ENCODE measurements at places on chromosomes 2 and 18.

GRCh38 chr2:61266632-61267505 is 104.9 kb downstream of the C2orf74 start:
- no peak for DNase-seq

GRCh38 chr2:206260188-206261012 is 14.1 kb upstream of the ZDBF2 start:
- no peak for DNase-seq

- no peak for DNase-seq
Observed at GRCh38 chr2:118965737-118966136, 23.7 kb downstream of the MARCO start.

DNA sequence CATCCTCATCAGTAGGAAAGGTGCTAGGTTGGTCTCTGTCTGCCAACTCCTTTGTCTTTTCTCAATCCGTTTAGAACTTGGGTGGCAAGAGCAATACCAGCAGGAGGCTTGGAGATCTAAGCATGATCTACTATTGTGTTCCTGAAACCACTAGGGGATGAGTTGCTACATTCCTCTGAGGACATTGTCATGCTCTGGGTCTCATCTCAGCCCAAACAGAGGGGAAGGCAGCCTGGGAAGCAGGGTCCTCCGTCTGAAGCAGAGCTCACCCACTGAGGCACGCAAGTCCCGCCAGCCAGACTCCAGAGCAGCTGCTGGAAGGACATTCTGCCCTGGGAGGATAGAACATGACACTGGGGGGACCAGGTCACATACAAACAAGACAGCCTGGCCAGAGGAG is 162.9 kb downstream of the MTCL1 start:
- DNase-seq = no peak

GRCh38 chr2:216183462-216183861 is 74.3 kb downstream of the XRCC5 start:
- no peak for DNase-seq

- no peak for DNase-seq
Observed at GRCh38 chr18:12862874-12863482, 21.1 kb downstream of the PTPN2 start.

GRCh38 chr2:207044379-207045362 is 105.4 kb downstream of the CPO start:
- DNase-seq = no peak

DNA sequence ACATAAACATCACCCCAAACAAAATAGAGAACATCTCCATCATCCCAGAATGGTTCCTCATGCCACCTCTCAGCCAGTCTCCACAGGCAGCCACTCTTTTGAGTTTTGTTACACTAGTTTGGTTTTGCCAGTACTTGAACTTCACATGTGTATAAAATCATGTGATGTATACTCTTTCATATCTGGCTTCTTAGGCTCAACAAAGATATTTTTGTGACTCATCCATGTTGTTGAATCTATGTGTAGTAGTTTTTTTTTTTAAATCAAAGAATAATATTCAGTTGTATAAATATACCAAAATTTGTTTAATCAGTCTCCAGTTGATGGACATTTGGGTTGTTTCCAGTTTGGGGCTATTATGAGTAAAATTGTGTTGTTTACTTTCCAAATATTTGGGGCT is 75.9 kb downstream of the PMS1 start:
- DNase-seq = no peak

GRCh38 chr2:182642328-182642727 is 73.7 kb upstream of the DNAJC10 start:
- DNase-seq = no peak

DNA sequence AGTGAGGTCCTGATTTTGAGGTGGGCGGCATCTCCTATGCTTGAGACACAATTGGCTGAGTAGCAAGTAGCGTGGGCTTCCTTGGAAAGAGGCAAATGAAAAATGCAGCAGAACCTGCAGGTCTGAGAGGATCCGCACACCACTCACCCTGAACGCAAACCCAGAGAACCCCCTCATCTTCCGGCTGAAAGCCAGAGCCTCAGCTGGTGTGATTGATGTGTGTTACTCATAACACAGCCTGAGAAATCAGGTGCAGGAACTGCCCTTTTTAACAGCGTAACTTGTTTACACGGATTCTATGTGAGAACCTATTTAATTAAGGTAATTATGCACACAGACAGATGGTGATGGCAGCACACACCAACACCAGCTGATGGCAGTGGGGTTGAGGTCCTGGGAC is 123.4 kb downstream of the MRO start:
- no peak for DNase-seq

GRCh38 chr2:101887328-101887727 is 104.4 kb upstream of the IL1R2 start:
- no peak for DNase-seq

GRCh38 chr2:156435718-156436496 is at the start of gene GPD2:
TSS of gene GPD2 (plus strand) at chr2:156436379. CDS start at chr2:156476106, 39,727 bp downstream.
- DNase-seq = peak; percentile 42

DNA sequence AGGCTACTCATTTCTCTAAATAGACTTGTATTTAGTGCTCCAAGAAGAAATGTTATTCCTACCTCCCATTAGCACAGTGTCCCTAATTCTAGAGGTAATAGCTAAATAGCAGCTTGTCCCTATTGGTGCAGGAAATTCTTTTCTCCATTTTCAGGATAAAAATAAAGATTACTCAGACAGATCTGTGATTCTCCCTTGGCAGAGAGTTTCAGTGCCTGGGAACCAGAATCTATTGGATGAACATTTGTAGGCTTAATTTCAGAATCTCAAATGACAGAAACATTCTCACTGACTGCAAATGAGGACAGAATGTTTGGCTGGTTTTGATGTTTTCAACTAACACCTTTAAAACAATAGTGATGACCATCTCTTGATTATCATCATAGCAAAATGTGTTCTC is 33.3 kb upstream of the LGALSL start:
- no peak for DNase-seq

GRCh38 chr18:40907842-40908241 is 1047.2 kb upstream of the PIK3C3 start:
- DNase-seq = no peak

DNA sequence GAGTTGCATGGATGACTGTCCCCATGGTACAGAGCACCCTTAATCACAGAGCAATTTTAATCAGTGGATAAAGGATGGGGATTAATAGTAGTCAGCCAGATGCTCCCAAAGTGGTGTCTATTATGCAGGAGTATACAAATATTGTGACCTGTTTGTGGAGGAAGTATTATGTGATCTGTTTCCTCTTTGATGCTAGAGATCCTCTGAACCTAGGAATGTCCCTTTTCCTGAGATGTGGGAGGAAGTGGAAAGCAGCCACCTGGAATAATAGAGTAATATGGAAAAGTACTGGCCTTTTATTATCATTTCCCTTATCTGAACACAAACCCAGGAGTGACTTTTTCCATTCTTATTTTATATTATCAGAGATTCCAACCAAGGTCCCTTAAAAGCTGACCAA is 94.2 kb upstream of the EFEMP1 start:
- DNase-seq = no peak

DNA sequence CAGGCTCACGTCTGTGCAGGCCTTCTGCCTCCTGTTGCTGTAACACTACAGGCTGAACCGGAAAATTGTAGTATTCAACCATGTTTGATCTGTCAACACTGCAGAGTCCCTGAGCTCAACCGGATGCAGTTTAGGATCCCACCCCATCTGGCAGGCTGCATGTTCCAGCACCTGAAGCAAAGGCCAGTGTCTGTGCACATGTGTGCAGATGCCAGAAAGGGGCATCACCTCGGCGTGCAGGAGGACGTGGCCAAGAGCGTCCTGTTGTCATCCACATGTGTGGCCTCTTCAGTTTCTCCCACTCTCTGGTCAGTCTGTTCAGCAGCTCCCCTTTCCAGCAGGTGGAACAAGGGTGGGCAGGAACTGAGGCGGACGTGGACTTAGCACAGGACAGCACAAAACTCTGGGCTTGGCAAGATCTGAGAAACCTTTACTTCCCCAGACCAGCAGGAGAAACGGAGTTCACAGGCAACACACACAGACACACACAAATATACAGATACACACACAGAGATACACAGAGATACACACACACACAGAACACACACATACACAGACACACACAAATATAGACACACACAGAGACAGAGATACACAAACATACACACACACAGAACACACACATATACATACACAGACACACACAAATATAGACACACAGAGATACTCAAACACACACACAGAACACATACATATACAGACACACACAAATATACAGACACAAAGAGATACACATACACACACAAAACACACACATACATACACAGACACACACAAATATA is 111.3 kb downstream of the NDUFA10 start:
- DNase-seq = no peak
